ENCODE measurements at places on chromosomes 4 and X. TPM values are rescaled to one million over a fixed set of nuclear protein-coding genes. Genes with fewer than 3 reads are reported as not detected.

SMIM10 gene
- total RNA-seq, result 2.3 TPM

ITM2A gene
- 63.6 TPM for total RNA-seq

DNA sequence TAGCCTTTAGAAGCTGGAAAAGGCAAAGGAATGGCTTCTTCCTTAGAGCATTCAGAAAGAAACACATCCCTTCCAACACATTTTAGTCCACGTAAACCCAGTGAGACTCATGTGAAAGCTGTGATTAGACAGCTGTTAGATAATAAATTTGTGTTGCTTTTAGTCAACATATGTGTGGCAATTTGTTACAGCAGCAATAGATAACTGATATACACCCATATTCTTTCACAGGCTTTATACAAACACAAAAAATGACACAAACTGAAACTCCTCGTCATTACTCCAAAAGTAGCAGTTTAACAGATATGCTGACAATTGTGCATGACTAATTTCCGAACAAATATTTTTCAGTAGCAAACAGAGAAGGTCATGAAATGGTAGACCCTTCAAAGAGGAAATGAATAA, 65.3 kb downstream of the ANTXR2 start:
- H3K27me3 ChIP-seq, result no peaks in the 10 kb centered on the region
- DNase-seq, result no peak
- no peaks in the 10 kb centered on the region for H3K4me1 ChIP-seq
- H3K27ac ChIP-seq, result no peak overlapping the region

GRCh38 chr4:19512086-19512485, 739.6 kb upstream of the SLIT2 start:
- H3K4me1 ChIP-seq, result no peaks in the 10 kb centered on the region
- no peaks in the 10 kb centered on the region for H3K27me3 ChIP-seq
- no peak overlapping the region for H3K4me3 ChIP-seq
- DNase-seq, result no peak
- no peak overlapping the region for H3K27ac ChIP-seq

SFRP2 gene
- 54.1 TPM for total RNA-seq

GRCh38 chrX:23383411-23383810, 48.8 kb downstream of the PTCHD1 start:
- H3K36me3 ChIP-seq, result no peaks in the 10 kb centered on the region
- no peak overlapping the region for H3K27ac ChIP-seq
- no peaks in the 10 kb centered on the region for H3K4me1 ChIP-seq
- no peak overlapping the region for H3K4me3 ChIP-seq
- no peak for DNase-seq

All from breast epithelium (tissue), 4 donors.